Stimulated activated CD8-positive, alpha-beta memory T cell treated with anti-CD3 and anti-CD28 coated beads, Interleukin-4, amount 100 ng/mL, for 4 hours (primary cell): ENCODE measurements at places on chromosomes 11 and 22.

GRCh38 chr11:115720602-115721245 is 216.5 kb upstream of the CADM1 start:
- DNase-seq: no peak

DNA sequence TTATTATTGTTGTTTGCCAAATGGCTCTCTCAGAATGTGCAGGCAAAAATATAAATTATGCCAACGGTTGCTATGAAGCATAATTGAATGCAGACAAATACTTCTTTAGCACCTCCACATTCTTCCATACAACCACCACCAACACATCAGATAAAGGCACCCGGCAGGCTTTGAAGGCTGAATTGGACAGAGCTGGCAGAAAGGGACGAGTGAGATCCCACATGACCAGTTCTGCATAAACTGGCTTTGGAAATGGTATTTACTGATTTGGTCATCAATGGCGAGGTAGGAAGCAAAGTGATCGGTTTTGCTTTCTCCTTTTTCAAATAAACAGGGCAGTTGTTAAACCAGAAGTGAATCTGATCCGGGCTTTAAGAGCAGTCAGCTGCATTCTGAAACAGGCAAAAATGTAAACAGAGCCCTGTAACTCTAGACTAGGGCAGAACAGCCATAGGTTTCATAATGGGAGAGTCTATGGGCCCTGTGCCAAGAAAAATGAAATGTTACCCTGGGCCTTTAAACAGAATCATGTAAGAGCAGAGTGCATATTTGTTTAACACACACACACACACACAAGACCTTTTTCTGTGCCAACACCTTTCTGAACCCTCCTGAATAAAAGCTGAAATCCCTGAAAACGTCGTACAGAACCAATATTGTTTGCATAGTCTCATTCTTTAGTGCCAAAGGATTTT is 97.7 kb downstream of the MPPED2 start:
- DNase-seq: no peak

DNA sequence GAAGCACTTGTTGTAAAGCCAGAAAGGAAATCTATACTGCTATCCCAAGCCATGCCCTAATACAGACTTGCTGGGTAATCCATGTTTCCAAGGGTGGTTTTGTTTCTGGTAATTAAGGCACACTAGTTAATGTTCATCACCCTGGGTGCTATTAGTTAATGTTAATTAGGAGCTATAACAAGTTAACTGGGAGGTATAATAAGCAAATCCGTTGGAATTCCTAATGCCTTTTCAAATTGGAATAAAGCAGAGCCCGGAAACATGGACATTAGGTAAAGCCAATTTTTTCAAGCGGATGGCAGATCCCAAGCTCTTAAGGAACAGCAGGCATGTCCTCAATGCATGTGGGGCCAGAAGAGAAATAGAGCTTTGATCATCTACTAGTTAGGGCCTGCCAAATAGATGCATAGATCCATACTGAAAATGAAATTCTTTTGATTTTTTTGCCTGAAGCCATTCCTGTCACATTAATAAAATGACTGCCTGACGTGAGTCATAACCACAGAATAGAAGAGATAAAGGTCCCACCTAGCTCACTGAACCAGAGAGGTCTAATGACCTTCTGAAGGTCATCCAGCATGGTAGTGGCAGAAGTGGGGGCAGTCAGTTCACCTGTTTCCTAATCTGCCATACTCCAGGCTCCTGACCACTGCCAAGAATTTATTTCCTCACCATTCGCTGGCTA is 28.5 kb upstream of the CCDC34 start:
- DNase-seq: no peak

DNA sequence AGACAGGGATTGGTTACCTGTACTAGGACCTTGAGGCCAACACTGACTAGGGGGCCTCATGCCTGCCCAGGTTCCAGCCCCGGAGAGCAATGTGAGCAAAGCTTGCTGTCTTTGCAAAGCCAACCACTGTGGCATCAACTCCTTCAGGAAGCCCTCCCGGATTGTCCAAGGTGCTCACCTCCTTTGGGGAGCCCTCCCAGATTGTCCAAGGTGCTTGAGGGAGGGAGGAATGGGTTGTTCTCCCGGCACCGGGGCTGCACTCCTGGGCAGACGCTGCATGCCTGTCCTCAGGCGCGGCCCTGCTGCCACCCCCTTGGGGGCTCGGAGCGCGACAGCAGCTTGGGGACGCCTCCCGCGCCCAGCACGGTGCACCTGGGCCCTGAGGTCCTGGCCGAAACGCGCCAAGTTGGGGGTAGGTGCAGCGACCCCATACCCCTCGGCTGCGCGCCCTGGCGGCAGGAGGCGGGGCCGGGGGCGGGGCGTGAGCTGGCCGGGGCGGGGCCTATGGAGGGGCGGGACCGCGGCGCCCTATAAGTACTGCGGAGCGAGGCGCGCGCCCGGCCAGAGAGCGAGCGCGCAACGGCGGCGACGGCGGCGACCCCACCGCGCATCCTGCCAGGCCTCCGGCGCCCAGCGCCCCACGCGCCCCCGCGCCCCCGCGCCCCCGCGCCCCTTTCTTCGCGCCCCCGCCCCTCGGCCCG is at the start of gene CD81:
TSS of gene CD81 (plus strand) at position 560 of the 701 bp plus-strand sequence. CDS start 240 bp downstream, outside the sequence.
- DNase-seq: no peak

GRCh38 chr11:85948884-85949283 is 93.7 kb downstream of the CCDC83 start:
- no peak for DNase-seq
